ENCODE measurements at places on chromosomes 6 and 20. TPM values are rescaled to one million over a fixed set of nuclear protein-coding genes. Genes with fewer than 3 reads are reported as not detected.

DNA sequence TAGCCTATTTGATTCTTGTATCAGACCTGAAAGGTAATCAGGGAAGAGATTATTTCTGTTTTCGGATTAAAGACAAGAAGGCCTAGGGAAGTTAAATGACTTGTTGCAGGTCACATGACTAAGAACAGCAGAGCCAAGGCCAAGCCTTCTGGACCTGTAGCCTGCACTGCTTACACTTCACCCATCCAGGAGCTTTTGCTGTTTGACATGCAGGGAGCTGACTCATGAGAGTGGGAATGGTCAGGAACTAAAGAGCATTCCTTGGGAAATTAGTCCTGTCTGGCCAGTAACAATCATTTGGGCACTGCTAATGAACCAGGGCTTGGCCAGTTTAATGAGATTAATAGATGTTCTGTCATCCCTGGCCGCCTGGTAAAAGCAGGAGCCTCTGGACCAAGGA, 46.8 kb downstream of the EIF2S2 start:
- H3K27ac ChIP-seq, result peak overlapping the region; percentile 64
- H3K27me3 ChIP-seq, result no peaks in the 10 kb centered on the region
- DNase-seq, result no peak
- peaks cover 6% of the 10 kb centered on the region for H3K36me3 ChIP-seq

- H3K27me3 ChIP-seq, result peaks cover 9% of the 10 kb centered on the region
- no peak overlapping the region for H3K27ac ChIP-seq
- no peaks in the 10 kb centered on the region for H3K4me1 ChIP-seq
- DNase-seq, result no peak
- H3K36me3 ChIP-seq, result no peaks in the 10 kb centered on the region
- no peak overlapping the region for H3K4me3 ChIP-seq
These were observed 107.8 kb upstream of the CD93 start for GRCh38 chr20:23193801-23194384.

DNA sequence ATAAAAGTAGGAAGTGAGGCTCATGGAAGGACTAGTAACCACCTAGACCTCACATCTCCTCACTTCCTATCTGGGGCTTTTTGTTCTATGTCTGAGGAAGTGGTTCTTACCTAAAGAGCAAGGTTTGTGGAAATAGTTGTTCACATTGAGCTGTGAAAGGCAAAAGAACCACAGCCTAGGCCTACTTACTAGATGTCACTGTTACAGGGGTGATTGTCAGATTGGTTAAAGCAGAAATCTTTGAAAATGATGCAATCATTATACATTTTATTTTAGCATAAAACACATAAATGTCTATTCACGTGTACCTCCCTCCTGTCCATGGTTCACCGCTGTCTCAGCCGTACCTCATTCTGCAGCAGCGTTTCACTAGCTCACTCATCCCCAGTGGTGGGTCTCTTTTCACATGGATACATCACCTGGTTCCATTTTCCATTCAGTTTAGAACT, 268.8 kb downstream of the TMEM242 start:
- peaks cover 32% of the 10 kb centered on the region for H3K4me1 ChIP-seq
- peaks cover 15% of the 10 kb centered on the region for H3K36me3 ChIP-seq
- H3K27ac ChIP-seq, result peak overlapping the region; percentile 91
- H3K27me3 ChIP-seq, result no peaks in the 10 kb centered on the region
- DNase-seq, result peak; percentile 42

Gene LY6G6D
- total RNA-seq, result not detected

Gene TRIM40
- not detected for total RNA-seq

All from activated naive CD8-positive, alpha-beta T cell treated with anti-CD3 and anti-CD28 coated beads, Interleukin-2, amount 10 ng/mL, durations not matched to agents 7 days and 5 days (primary cell).